ENCODE measurements at places on chromosomes 6 and 20. TPM values are rescaled to one million over a fixed set of nuclear protein-coding genes. Genes with fewer than 3 reads are reported as not detected.
A peak's percentile ranks its signal among the peaks of the same experiment; 100 is the strongest.

- no peaks in the 10 kb centered on the region for H3K36me3 ChIP-seq
- no peaks in the 10 kb centered on the region for H3K27me3 ChIP-seq
- DNase-seq = no peak
Observed at GRCh38 chr6:169292338-169293124, 38.9 kb upstream of the THBS2 start.

GRCh38 chr6:53059648-53060589, 5.3 kb upstream of the FBXO9 start:
- H3K36me3 ChIP-seq = no peaks in the 10 kb centered on the region
- H3K4me1 ChIP-seq = peaks cover 17% of the 10 kb centered on the region
- no peak for DNase-seq
- no peak overlapping the region for H3K27ac ChIP-seq

GRCh38 chr6:15531973-15532372, 130.9 kb downstream of the DTNBP1 start:
- no peak for DNase-seq
- no peaks in the 10 kb centered on the region for H3K27me3 ChIP-seq
- no peaks in the 10 kb centered on the region for H3K4me1 ChIP-seq
- H3K36me3 ChIP-seq = peaks cover 22% of the 10 kb centered on the region
- H3K4me3 ChIP-seq = no peak overlapping the region
- no peak overlapping the region for H3K27ac ChIP-seq

DNA sequence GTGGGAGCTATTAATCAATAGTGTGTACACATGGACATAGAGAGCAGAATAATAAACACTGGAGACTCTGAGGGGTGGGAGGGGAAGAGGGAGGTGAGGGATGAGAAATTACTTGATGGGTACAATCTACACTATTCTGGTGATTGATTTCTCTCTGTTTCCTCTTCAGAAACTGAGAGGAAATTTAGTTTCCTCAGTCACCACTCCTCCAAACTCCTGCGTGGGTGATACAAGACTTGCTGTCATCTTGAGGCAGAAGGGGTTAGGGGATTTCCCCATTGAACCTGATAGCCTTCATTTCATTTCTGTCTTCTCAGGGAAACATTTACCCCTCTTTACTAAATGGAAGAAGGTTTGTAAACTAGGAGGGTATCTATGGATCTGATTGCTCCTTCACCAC, 84.3 kb upstream of the ESR1 start:
- H3K4me3 ChIP-seq = no peak overlapping the region
- peak; percentile 59 for DNase-seq
- no peaks in the 10 kb centered on the region for H3K27me3 ChIP-seq

GRCh38 chr6:129635396-129636130, 74.4 kb downstream of the ARHGAP18 start:
- H3K36me3 ChIP-seq = peaks cover 4% of the 10 kb centered on the region
- H3K27me3 ChIP-seq = no peaks in the 10 kb centered on the region
- H3K4me3 ChIP-seq = no peak overlapping the region
- DNase-seq = no peak
- H3K27ac ChIP-seq = no peak overlapping the region
- H3K4me1 ChIP-seq = no peaks in the 10 kb centered on the region

DNA sequence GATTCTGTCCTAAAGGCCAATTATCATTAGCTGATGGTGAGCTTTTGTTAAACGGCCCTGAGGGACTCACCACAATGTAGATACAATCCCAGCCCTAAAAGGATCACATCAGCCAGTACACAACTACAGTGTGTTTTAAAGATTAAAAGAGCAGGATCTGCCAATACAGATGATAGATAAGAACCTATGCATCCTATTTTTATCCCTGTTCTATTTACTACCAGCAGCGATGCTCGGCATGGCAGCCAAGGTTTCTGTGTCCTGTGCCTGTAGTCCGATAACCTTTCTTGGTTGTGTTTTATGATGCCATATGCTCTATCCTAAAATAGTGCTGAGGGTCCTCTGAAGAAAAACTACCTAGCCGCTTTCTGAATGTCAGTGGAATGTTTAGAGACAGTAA, 289.4 kb downstream of the PHACTR1 start:
- H3K27me3 ChIP-seq = peaks cover 2% of the 10 kb centered on the region
- H3K4me3 ChIP-seq = no peak overlapping the region
- H3K4me1 ChIP-seq = no peaks in the 10 kb centered on the region
- no peak for DNase-seq

GRCh38 chr20:48703107-48703506, 124.7 kb downstream of the PREX1 start:
- H3K27ac ChIP-seq = no peak overlapping the region
- no peaks in the 10 kb centered on the region for H3K27me3 ChIP-seq
- H3K36me3 ChIP-seq = peaks cover 79% of the 10 kb centered on the region
- peaks cover 57% of the 10 kb centered on the region for H3K4me1 ChIP-seq
- DNase-seq = no peak

SCRT2 gene
- total RNA-seq = not detected

SDHAF4 gene
- 2.7 TPM for total RNA-seq
